ENCODE measurements at places on chromosomes 2 and 18. TPM values are rescaled to one million over a fixed set of nuclear protein-coding genes. Genes with fewer than 3 reads are reported as not detected.

Gene NFATC1
- total RNA-seq: 26.3 TPM

Gene LYPD6
- 6.7 TPM for total RNA-seq

Gene ERMN
- total RNA-seq: 1.9 TPM

Gene TRIM54
- total RNA-seq: 0.61 TPM

Gene REG3G
- total RNA-seq: not detected
